ENCODE measurements at places on chromosomes 1 and 21.

- DNase-seq, result no peak
Observed at GRCh38 chr1:170215072-170215885, 69.5 kb downstream of the NTMT2 start.

DNA sequence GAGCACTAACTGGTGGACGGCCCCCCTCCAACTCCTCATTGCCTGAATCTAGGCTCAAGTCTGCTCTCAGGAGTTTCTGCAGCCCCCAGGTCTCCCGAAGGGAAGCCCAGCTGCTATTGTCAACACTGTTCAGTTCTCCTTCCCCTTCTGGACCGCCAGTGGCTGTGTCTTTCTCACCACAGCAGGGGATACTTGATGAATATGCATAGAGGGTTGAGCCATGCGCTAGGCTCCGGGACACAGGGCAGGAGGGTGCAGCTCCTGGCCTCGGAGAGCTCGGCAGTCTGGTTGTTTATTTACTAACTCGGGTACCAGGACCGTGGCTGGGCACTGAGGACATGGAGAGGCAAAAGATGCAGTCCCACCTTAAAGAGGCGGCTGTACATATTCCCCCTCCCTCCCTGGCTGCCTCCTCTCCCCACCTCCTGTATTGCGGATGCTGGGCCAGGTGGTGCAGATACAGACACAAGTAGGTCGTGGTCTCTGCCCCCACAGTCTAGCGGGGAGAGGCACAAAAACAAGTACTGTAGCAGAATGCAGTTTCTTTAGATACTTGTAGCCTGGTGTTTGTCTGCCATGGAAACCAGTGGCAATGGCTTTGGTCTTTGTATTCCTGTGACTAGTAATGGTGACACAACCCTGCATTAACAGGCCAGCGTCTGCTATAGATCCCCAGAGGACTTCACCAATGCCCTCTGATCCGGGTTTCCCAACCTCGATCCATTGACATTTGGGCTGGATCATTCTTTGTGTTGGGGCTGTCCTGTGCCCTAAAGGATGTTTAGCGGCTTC lies 26.2 kb downstream of the ARHGEF10L start:
- DNase-seq, result no peak

DNA sequence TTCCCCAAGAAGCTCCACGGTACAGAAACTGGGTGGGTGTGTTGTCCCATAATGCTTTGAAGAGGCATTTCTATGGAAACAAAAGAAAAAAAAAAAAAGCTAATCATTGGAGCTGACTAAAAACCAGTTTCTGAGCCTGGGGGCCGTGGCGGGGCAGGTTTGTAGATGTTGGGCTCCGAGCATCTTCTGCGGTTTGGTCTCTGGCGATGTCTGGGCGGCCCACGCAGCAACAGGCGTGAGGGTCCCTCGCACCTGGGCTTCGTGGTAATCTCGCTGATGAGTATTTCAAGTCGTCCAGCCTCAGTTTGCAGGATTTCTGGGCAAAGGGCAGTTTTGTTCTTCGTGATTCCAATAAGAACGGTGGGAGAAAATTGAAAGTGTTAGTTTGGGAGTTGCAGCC lies 6.8 kb downstream of the TP73 start:
- DNase-seq, result no peak

DNA sequence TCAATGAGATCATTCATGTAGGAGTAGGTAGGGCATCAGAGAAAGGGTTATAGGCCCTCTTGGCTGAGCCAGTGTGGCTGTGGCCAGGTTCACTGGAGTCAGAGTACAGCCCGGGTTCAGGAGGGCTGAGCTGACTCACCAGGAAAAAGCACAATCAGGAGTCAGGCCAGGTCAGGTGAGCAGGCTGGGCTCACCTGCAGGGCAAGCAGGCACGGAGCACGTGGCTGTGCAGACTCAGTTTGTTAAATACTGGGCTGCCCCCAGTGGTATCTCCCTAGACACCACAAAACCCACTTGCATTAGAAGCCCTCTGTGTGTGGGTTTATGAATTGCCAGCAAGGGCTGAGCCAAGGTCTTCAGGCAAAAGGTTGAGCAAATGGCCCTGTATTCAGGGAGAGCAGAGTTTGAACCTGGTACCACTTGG lies 122.1 kb upstream of the SERBP1 start:
- no peak for DNase-seq

DNA sequence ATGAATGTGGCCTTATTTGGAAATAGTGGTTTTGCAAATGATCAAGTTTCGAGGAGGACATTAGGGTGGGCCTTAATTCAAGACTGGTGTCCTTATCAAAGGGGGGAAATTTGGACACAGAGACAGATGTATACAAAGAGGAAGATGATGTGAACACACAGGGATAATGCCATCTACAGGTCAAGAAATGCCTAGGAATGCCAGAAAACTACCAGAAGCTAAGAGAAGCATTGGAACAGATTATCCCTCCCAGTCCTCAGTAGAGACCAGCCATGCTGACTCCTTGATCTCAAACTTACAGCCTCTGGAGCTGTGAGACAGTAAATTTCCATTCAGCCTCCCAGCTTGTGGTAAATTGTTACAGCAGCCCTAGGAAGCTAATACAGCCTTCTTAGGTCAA lies 151.4 kb downstream of the PTGER3 start:
- no peak for DNase-seq

GRCh38 chr1:198523182-198523950 lies 17.1 kb downstream of the ATP6V1G3 start:
- no peak for DNase-seq

- no peak for DNase-seq
Observed at GRCh38 chr21:45347712-45348499, 57.1 kb upstream of the COL18A1 start.

DNA sequence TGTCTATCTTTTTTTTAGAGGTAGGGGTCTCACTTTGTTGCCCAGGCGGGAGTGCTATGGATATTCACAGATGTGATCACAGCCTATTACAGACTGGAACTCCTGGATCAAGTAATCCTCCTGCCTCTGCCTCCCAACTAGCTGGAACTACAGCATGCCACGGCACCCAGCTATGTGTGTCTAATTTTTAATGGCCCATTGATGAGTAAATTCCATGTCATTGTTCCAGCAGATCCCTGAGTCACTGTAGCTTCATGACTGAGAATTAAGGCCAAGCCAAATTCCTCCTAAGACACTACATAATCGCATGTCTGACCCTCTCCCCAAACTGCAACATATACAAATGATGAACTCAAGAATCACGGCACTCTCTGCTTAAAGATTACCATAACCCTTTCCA lies 84.2 kb upstream of the RGS2 start:
- no peak for DNase-seq

DNA sequence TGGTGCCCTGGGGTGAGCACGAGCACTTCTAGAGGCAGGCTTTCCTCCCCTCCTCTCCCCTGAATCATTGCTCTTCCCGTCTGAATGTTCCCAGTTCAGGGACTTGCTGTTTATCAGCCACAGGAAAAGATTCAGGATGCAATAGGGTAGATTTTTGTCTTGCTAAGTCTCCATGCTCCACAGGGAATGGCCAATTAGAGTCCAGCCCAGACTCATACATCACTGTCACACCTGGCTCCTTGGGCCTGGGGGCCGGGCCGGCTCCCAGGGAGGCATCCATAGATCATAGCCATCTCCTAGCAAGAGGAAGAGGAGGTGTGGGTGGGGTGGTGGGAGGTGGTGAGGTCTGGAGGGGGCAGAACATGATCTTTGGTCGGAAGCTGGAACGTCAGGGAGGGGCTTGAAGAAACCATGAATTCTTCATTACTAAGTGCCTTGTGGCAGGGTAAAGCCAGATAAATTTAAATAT lies 83.4 kb downstream of the LRRN2 start:
- no peak for DNase-seq

GRCh38 chr1:203480525-203481084 lies 5.0 kb downstream of the PRELP start:
- no peak for DNase-seq

- no peak for DNase-seq
Observed at GRCh38 chr21:44291936-44292811, 6.5 kb downstream of the AIRE start.

DNA sequence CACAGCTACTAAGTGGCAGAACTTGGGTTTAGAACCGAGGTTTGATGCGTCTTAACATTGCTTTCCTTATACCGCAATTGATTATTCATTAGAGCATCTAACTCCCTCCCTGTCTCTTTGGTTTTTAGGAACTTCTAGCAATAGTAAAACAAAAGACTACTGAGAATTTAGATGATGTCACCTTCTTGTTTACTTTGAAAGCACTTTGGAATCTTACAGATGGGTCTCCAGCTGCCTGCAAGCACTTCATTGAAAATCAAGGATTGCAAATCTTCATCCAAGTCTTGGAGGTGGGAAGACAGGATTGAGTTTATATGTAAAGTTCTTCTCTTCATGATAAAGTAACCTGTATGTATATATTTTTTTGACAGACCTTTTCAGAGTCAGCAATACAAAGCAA lies 35.0 kb downstream of the ZYG11A start:
- no peak for DNase-seq

DNA sequence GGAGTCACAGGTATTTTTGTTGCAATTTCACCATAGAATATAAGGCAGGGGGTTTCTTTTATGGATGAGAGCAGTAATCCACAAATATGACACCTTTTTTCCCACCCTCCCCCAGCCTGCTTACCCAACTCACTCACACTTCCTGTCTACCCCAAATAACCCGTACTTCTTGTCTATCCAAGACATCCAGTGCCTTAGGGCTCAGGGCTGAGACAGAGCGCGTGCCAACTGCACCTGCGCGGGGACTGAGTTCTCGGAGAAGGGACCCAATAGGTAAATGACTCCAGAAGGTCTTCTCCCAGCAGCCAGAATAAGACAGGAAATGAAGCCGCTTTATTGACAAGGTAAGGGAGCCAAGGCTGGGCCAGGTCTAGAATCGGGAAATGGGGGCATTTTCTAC lies 369.1 kb downstream of the SIPA1L2 start:
- no peak for DNase-seq

GRCh38 chr1:64983110-64983509 lies 16.8 kb upstream of the JAK1 start:
- no peak for DNase-seq

DNA sequence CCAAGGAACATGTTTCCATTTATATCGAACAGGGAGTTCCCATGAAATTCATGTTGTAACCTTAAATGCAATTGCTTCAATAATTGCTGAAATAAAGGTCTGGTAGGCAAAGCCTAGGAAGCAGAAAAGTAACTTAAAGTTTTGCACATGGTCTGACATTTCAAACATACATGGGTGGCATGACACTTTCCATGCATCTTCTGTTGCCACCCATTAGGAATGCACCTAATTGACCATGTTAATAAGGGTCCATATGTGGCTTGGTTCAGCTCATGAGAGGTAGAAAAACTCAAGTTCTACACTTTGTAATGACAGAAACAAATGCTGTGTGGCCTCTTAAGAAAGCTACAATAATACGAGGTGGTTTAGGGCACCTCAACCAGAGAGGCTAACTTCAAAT lies 72.0 kb upstream of the GORAB start:
- no peak for DNase-seq

DNA sequence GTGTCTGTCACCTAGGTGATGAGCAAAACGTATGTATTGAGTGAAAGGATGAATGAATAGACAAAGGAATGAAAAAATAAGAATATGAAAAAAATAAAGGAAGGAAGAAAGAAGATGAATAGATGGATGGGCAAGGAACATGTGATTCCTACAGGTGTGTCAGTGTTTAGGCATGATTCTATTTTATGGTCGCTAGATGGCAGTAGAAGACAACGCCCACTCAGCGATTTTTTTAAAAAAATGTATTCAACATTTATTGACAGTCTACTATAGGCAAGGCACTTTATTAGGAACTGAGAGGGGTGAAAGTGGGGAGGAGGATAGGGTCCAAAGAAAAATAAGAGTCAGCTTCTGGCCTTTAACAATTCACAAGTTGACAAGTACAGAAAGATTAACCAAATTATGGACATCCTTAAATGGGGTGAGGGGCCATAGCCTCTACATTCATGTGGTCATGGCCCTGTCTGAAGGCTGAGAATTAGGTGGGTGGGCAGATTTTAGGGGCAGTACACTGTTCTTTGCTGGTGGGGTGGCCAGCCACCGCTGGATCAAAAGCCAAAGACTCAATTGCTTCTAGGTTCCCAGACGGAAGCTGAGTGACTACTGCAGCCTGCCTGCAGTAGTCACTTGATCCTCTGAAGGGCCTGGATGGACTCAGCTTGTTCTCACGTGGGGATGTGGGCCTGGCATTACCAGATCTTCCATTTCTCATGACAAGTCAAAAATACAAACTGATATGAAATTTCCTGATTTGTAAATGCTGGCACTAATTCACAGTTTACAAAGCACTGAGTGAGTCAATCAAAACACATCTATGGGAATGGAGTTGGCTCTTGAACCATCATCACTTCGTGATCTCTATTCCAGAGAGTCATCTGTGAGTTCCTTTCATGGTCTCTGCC lies 83.9 kb downstream of the FASLG start:
- no peak for DNase-seq

GRCh38 chr1:86887479-86888162 lies 26.3 kb downstream of the SELENOF start:
- DNase-seq, result no peak

GRCh38 chr21:46457801-46458314 lies 833 bp upstream of the DIP2A start:
- peak; percentile 25 for DNase-seq

DNA sequence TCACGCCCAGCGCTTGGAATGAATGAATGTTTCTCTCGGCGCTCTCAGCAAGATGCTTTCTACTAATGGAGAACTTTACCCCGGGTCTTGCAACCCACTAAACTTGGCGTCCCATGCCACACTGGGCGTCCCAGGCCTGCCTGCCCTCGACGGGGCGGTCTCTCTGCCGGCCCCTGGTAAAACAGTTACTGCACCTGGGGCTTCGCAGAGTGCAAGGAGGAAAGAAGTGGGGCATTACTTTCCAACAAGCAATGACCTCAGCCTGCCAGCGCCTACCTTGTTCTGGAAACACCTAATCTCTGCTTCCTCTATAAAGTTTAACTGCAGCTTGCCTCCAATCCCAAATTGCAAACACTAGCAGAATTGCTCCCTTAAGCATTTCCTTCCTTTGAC lies 27.8 kb upstream of the NFIA start:
- no peak for DNase-seq

- no peak for DNase-seq
Observed at GRCh38 chr1:66599346-66599745, 65.4 kb downstream of the SGIP1 start.

DNA sequence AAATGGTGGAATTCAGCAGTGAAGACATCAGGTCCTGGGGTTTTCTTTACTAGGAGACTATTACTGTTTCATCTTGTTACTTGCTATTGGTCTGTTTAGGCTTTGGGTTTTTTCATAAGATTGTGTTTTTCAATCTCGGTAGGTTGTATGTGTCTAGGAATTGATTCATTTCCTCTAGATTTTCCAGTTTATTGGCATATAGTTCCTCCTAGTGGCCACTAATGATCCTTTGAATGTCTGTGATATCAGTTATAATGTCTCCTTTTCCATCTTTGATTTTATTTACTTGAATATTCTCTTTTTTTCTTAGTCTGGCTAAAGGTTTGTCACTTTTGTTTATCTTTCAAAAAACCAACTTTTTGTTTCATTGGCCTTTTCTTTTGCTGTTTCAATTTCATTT lies 233.0 kb downstream of the RWDD3 start:
- no peak for DNase-seq

- DNase-seq, result no peak
Observed at GRCh38 chr1:36172983-36173382, 17.0 kb downstream of the MAP7D1 start.

GRCh38 chr1:224380003-224380402 lies 23.3 kb downstream of the CNIH4 start:
- DNase-seq, result no peak

GRCh38 chr1:206850401-206850800 lies 15.0 kb upstream of the IL20 start:
- DNase-seq, result no peak
